CD4-positive, alpha-beta T cell treated with Interleukin-15 for 4 hours (primary cell): ENCODE measurements at places on chromosomes 12 and 14.

DNA sequence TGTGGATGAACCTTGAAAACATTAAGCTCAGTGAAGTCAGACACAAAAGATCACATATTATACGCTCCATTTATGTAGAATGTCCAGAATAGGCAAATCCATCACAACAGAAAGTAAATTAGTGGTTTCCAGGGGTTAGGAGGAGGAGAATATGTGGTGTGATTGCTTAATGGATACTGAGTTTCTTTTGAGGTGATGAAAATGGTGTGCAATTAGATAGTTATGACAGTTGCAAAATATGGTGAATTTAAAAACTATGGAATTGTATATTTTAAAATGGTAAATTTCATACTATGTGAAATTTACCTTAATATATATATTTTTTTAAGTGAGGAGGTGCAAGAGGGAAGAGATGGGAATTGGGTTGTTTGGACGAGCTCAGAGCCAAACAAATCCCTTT, 46.3 kb upstream of the KICS2 start:
- DNase-seq = no peak

DNA sequence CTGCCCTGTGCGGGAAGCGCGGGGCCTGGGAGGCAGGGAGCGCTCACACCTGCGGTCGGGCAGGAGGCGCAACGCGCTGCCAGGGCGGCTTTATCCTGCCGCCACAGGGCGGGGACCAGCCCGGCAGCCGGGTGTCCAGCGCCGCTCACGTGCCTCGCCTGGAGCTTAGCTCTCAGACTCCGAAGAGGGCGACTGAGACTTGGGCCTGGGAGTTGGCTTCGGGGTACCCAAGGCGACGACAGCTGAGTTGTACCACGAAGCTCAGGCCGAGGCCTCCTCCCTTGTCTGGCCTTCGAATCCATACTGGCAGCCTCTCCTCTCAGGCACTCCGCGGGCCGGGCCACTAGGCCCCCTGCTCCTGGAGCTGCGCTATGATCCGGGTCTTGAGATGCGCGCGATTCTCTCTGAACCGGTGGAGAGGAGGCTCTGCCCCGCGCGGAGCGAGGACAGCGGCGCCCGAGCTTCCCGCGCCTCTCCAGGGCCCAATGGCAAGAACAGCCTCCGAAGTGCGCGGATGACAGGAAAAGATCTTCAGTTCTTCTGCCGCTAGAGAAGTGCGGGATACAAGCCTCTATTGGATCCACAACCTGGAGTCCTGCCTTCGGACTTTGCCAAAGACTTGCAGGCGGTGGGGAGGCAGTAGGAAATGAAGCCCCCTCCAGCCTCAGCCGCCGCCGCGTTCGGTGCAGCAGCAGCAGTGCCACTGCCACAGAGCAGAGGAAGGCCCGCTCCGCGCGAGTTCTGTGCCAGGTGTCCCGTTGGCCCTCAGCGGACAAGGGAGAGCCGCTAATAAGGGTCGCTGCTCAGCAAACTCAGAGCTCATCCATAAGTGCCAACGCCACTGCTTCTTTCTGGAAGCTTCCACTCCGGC, 6.8 kb downstream of the SIX1 start:
- DNase-seq = no peak

DNA sequence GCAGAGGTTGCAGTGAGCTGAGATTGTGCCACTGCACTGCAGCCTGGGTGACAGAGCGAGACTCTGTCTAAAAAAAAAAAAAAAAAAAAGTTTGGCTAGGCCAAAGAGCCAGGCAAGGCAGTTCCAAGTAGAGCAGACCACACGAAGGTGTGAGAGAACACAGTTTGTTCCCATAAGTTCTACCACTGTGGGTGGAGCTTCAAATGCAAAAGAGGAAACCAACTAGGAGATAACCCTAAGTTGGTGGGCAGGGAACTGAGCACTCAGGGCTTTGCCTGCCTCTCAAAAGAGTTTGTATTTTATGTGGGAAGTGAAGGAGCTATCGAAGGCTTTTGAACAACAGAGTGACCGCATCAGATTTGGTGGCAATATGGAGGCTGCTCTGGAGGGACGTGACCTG, 15.1 kb downstream of the SOCS2 start:
- DNase-seq = no peak

DNA sequence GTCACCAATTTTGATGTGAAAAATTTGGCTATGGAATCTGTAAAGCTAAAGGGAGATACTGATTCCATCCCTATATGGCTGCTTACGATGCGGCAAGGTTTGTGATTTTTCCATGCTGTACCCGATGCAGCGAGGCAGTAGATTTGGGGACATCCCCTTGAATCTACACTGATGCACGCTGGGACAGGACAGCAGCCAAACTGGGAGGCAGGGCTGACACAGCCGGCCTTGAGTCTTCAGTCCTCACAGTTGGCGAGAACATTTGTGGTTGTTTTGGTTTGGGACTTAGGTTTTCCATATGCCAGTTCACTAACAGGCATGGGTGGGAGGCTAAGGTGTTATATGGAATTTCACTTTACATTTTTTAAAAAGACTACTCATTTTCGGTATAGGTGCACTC, 3.8 kb downstream of the GALNT16 start:
- DNase-seq = no peak

DNA sequence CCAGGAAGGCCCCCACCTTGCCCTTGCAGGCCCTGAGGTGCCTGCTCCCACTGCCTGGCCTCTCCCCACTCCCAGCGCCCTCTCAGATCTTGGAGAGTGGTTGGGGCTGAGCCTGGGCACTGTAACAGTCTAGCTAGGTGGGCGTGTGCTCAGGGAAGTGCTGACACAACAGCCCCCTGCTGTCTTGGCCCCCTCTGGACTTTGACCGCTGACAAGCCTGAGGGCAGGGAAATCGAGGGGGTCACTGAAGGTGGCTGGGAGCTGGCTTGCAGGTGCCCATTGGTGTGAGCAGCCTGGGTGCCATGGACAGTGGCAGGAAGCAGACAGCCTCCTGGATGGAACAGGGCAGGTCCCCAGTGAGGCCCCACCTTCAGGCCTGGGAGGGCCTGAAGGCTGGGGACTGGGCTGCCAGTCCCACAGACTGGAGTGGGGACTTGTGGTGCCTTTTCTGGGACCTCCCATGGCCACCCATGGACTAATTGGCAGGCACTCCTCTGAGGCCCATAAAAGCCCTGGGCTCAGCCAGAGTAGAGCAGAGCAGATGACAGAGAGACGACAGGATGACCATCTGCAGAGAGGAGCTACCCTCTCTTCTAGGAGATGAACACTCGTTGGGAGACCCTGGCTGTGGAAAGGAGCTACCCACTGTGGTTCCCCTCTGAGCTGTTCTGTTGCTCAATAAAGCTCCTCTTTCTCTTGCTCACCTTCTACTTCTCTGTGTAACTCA, 158.6 kb upstream of the SLC38A2 start:
- DNase-seq = no peak

- DNase-seq = no peak
Measured at GRCh38 chr12:71455028-71455737, 15.6 kb downstream of the LGR5 start.

DNA sequence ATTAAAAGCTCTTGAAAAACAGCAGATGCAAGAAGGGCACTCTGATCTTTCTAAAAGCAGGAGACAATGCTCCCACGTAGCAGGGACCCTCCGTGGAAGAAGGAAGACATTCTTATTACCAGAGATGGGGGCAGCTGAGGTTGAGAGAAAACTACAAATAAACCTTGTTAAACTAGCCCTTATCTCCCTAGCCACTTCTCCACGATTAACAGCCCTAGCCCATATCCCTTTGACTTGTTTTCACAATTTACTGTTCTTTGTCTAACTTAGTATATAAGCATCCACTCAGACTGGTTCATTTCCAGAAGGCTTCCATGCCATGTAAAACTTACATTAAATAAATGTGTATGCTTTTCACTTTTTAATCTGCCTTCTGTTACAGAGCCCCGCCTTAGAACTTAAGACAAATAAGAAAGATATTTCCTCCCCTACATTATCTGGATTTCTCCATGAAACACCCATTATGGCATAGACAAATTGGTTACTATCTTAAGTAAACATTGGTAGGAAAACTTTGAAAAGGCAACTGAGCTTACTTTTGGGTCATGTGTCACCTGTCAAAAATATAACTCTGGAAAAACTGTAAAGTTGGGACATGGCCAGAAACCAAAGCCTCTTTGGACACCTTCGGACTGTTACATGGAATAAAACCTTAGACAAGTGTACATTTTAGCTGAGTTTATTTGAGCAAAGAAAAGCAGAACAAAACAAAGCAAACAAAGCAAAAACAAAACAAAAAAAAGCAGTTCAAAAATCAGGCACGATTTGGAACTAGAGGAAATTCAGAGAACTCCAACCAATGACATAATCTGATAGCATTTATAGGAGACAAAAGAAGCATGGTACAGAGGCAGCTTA, 4.9 kb upstream of the RNASE1 start:
- DNase-seq = no peak

GRCh38 chr14:104510216-104510615, 69.3 kb upstream of the C14orf180 start:
- no peak for DNase-seq

- DNase-seq = no peak
Measured at GRCh38 chr12:25472453-25472852, 80.6 kb downstream of the LMNTD1 start.

- DNase-seq = no peak
Measured at GRCh38 chr14:96195441-96196081, 9.1 kb upstream of the BDKRB2 start.

GRCh38 chr12:52528641-52529143, 8.5 kb upstream of the KRT5 start:
- DNase-seq = no peak
